ENCODE measurements at places on chromosomes 11 and 22.

- no peak for DNase-seq
Measured at GRCh38 chr11:73241300-73241699, 23.2 kb downstream of the P2RY2 start.

- peak; percentile 35 for DNase-seq
Measured at GRCh38 chr11:64752175-64752970, 7.4 kb downstream of the PYGM start.

- no peak for DNase-seq
Measured at GRCh38 chr22:48973694-48974041, 854.0 kb downstream of the BRD1 start.

DNA sequence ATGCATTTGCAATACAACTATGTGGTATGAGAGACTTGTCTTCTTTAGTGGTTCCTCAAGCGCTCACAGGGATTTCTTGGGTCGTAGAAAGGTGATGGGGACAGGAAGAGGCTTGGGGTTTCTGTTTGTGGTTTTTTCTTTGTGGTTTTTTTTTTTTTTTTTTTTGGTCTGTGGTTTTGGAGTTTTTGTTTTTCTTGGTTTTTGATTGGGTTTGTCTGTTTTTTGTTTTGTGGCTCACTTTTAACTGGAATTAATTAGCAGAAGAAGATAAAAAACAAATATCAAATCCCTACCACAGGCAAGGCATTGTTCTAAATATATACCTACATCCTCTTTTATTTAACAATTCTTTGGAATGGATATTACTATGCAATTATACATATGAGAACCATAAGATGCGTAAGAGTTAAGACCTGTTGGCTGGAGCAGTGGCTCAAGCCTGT, 5.5 kb downstream of the TTC28 start:
- no peak for DNase-seq

- DNase-seq: no peak
Measured at GRCh38 chr11:70712471-70712870, 314.1 kb downstream of the CTTN start.

GRCh38 chr11:99068832-99069231, 48.1 kb downstream of the CNTN5 start:
- peak; percentile 74 for DNase-seq

DNA sequence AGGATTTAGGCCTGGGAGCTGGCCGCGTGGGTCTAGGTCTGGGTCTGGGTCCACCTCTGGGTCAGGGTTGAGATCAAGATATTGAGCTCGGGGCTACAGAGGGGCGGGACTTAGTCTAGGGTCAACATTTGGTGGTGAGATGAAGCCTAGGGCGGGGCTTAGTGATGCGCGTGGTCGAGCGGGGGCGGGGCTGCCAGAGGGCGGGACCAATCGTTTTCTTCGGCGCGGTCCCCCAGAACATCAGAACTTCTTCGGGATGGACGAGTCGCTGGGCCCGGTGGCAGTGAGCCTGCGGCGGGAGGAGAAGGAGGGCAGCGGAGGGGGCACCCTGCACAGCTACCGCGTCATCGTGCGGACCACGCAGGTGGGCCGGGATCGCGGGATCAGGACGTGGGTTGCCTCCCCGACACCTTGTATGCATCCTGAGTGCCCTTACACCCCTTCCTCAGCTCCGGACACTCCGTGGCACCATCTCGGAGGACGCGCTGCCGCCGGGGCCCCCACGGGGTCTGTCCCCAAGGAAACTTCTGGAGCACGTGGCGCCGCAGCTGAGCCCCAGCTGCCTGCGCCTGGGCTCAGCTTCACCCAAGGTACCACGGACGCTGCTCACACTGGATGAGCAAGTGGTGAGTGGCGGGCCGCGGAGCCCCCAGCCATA, 4.2 kb downstream of the SIPA1 start:
- no peak for DNase-seq

DNA sequence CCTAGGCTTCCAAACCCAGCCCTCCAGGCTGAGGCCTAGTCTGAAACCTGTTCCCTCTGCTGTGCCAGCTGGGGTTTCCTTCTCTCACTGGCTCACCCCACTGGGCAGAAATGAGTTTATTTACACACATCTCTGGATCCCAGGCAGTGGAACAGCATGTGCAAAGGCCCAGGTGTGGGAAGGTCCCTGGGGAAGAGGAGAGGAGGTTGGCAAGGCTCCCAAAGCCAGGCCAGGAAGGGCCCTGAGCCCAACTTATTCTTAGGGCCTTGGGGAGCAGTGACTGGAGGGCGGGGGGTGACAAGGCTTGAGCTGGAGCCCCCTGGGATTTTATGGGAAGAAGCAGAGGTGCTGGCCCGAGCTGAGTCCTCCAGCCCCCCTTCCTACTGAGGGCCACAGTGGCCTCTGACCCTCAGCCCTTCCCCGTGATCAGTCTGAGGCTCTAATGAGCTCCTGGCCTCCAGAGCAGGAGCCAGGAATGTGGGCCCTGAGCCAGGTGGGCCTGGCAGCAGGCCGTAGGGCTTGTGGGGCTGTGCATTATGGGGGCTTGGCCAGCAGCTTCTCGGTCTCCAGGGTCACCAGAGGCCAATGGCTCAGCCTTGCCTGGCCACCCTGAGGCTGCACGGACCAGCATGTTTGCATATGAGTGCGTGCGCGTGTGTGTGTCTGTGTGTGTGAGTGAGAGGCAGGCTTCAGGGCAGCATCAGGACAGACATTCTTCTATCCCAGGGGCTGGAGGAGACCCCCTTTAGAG, 2.9 kb downstream of the MYO7A start:
- no peak for DNase-seq

DNA sequence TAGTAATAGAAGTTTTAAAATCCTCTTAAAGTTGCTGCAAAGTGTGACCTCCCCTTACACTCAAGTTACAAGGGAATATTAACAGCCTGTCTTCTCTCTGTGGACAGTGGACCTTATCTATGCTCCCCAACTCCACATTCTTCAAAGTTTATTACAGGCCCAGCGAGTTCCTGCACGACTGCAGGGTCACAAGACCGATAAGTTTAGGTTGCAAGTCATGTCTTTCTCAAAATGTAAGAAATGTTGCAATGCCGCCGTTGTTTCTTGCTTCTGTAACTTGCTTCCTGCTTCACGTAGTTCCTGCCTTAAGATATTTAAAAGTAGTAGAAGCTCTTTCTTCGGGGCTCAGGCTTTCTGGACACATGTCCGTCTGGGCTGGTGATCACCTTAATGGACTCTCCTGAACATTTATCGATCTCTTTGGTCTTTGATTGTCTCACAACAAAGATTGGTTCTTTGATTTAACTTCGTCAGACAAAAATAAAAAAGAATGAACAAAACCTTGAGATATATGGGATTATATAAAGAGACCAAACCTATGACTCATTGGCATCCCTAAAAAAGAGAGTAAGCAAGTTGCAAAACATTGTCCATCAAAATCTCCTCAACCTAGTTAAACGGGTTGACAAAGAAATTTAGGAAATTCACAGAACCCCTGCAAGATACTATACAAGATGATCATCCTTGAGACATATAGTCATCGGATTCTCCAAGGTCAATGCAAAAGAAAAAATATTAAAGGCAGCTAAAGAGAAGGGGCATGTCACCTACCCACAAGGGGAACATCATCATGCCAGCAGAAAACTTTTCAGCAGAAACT, 45.4 kb upstream of the GLYAT start:
- DNase-seq: no peak

DNA sequence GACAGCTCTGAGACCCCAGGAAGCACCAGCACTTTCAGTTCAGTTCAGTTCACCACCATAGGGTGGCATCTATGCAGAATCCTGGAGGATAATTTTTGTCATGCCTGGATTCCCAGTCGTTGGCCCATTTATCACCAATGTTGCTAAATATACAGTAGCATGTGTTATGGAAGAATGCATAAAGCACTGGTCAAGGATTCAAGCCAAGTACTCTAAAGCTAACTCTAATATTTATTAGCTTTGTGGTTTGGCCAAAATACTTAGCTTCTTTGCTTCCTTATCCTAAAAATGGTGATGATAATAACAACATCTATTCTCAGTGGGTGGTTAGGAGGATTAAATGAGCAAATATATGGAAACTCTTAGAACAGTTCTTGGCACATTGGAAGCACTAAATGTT, 294.7 kb upstream of the ZC3H12C start:
- DNase-seq: no peak
